Natural killer cell treated with Interleukin-12 subunit alpha and Interleukin-12 subunit beta and Interleukin-15 and Interleukin-18, amount 100 ng/mL, for 72 hours (primary cell): ENCODE measurements at places on chromosomes 3 and 15.

- no peaks in the 10 kb centered on the region for H3K4me1 ChIP-seq
- no peaks in the 10 kb centered on the region for H3K36me3 ChIP-seq
- no peak for DNase-seq
- H3K4me3 ChIP-seq, result no peak overlapping the region
- H3K27ac ChIP-seq, result no peak overlapping the region
Observed at GRCh38 chr3:157335233-157336076, 101.2 kb upstream of the PTX3 start.

- H3K27me3 ChIP-seq, result no peaks in the 10 kb centered on the region
- H3K4me3 ChIP-seq, result no peak overlapping the region
- H3K4me1 ChIP-seq, result peaks cover 12% of the 10 kb centered on the region
- DNase-seq, result no peak
- peaks cover 4% of the 10 kb centered on the region for H3K36me3 ChIP-seq
Observed at GRCh38 chr3:129699199-129699598, 92.7 kb upstream of the PLXND1 start.

- H3K4me3 ChIP-seq, result no peak overlapping the region
- no peaks in the 10 kb centered on the region for H3K4me1 ChIP-seq
- no peak overlapping the region for H3K27ac ChIP-seq
- H3K27me3 ChIP-seq, result peaks cover 37% of the 10 kb centered on the region
Observed at GRCh38 chr15:29936353-29937049, 114.2 kb upstream of the TJP1 start.

DNA sequence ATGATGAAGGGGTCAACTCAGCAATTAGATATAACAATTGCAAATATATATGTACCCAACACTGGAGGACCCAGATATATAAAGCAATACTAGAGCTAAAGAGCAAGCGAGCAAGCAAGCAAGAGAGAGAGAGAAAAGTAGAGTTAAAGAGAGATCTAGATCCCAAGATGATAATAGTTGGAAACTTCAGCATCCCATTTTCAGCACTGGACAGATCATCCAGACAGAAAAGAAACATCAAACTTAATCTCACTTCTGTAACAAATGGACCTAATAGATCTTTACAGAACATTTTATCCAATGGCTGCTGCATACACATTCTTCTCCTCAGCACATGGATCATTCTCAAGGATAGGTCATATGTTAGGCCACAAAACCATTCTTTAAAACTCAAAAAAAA is 23.2 kb downstream of the PEAK1 start:
- H3K36me3 ChIP-seq, result peaks cover 51% of the 10 kb centered on the region
- H3K27me3 ChIP-seq, result no peaks in the 10 kb centered on the region
- peaks cover 26% of the 10 kb centered on the region for H3K4me1 ChIP-seq
- no peak overlapping the region for H3K4me3 ChIP-seq

DNA sequence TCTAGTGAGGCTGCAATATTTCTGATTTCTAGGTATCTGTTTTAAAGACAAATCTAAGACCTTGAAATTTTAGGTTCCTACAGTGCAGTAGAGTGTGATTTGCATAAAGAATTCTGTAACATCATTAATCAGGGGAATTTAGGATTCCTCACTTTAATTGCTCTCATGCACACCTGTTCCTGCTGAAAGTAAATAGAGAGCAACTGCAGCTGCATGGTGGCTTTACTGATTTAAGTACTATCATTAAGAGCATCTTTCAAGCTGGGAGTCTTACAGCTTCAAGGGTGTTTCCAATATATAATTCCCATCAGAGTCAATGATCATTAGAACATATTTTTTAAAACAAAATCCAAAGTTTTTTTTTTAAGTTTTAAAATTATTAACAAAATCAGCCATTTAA is 36.0 kb upstream of the C3orf70 start:
- no peak for DNase-seq
- no peaks in the 10 kb centered on the region for H3K36me3 ChIP-seq
- H3K27me3 ChIP-seq, result peaks cover 7% of the 10 kb centered on the region
- no peak overlapping the region for H3K27ac ChIP-seq
- no peaks in the 10 kb centered on the region for H3K4me1 ChIP-seq
